ENCODE measurements at places on chromosomes 2 and 18.

DNA sequence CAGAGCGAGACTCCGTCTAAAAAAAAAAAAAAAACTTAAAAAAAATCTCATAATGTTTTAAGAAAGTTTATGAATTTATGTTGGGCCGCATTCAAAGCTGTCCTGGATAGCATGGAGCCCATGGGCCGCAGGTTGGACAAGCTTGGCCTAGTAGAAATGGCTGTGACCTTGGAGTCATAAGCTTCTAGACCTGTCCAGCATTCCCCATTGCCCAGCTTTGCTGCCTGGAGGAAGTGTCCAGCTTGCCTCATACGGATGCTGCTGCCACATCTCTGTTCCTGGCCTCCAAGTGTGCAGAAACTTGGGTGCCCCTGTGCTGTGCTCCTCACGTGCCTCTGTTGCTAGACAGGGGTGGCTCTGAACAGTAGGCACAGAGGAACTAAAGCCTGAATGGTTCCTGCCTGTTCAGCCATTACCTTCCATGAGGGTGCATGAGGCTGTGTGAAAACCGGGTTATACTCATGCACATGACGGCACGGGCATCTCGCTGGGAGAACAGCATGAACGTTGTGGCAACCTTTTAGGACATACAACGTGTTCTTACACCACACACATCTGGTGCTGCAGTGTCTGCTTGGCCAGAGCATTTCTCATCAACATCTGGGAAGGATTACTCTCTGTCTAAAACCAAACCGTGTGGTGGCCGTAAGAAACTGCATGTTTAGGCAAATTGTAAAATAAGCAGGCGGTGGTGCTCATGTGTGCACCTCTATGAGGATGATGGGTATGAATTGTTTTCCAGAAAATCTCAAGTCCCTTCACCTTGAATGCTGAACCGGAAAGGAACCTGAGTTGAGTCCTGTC is 38.2 kb downstream of the FHOD3 start:
- H3K27me3 ChIP-seq = no peaks in the 10 kb centered on the region
- no peaks in the 10 kb centered on the region for H3K4me1 ChIP-seq
- H3K36me3 ChIP-seq = no peaks in the 10 kb centered on the region

- no peak overlapping the region for H3K27ac ChIP-seq
- no peak for DNase-seq
- no peaks in the 10 kb centered on the region for H3K36me3 ChIP-seq
Observed at GRCh38 chr18:38520786-38521185, 955.2 kb upstream of the CELF4 start.

DNA sequence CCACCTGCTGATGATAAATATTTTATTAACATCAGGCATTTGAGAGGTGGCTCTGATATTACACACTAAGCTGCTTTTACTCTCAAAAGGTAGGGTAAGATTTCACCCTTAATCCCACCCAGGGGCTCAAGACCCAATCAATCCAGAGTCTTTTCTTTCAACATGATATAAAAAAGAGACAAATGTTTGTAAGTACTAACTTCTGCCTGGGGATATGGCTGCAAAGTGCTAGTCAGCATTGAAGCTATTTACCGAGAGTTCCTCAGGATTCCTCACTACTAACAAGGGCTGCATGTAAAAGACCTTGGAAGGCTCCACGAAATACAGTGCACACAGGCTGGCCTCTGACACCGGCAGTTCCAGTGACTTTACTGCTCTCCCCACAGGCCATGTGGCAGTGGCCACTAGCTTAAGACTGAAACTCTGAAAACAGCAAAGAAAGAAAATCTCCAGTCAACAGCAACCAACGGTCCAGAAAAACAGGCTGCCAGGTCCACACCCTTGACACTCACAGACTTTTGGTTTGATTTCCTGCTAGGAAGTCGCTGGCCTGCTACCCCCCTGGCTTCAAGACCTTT is 11.2 kb downstream of the MREG start:
- no peak overlapping the region for H3K27ac ChIP-seq
- DNase-seq = no peak
- H3K36me3 ChIP-seq = peaks cover 19% of the 10 kb centered on the region
- no peaks in the 10 kb centered on the region for H3K27me3 ChIP-seq

GRCh38 chr2:219499058-219499307 is 292 bp downstream of the GMPPA start:
- no peak for DNase-seq
- H3K27ac ChIP-seq = peak overlapping the region; percentile 64
- peaks cover 48% of the 10 kb centered on the region for H3K4me1 ChIP-seq
- H3K4me3 ChIP-seq = peak overlapping the region; percentile 95

DNA sequence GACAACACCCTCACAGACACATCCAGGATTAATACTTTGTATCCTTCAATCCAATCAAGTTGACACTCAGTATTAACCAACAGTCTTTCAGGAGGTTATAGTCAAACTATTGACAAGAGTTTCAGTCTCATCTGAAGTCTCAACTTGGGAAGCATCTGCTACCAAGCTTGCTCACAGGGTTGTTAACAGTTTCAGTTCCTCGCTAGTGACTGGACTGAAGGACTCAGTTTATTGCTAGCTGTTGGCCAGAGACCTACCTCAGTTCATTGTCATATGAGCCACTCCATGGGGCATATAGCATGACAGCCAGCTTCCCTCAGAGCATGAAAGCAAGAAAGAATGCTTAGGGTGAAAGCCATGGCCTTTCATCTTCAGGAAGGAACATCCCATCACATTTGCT is 228.6 kb downstream of the EPHA4 start:
- H3K4me3 ChIP-seq = no peak overlapping the region
- H3K27me3 ChIP-seq = peaks cover 7% of the 10 kb centered on the region
- no peaks in the 10 kb centered on the region for H3K4me1 ChIP-seq
- no peaks in the 10 kb centered on the region for H3K36me3 ChIP-seq
- no peak overlapping the region for H3K27ac ChIP-seq

- no peaks in the 10 kb centered on the region for H3K4me1 ChIP-seq
- DNase-seq = no peak
- no peaks in the 10 kb centered on the region for H3K27me3 ChIP-seq
- no peak overlapping the region for H3K4me3 ChIP-seq
- H3K27ac ChIP-seq = no peak overlapping the region
Observed at GRCh38 chr2:184157141-184157540, 441.2 kb upstream of the ZNF804A start.

DNA sequence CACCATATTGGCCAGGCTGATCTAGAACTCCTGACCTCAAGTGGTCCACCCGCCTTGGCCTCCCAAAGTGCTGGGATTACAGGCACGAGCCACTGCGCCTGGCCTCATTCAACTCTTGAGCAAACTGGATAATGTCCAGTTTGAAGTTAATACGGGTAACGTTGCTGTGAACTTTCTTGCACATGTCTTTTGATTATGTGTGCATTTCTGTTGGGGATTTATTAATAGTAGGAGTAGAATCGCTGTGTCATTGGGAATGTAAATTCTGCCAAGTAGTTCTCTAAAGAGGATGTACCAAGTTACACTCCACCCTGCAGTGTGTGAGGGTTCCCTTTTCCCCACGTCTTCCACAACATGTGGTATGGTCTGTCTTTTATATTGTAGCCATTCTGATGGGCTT is 6.2 kb downstream of the IMPA2 start:
- peaks cover 3% of the 10 kb centered on the region for H3K27me3 ChIP-seq
- no peak for DNase-seq
- no peaks in the 10 kb centered on the region for H3K36me3 ChIP-seq
- no peak overlapping the region for H3K4me3 ChIP-seq
- peaks cover 9% of the 10 kb centered on the region for H3K4me1 ChIP-seq

- no peaks in the 10 kb centered on the region for H3K27me3 ChIP-seq
- H3K27ac ChIP-seq = no peak overlapping the region
- no peaks in the 10 kb centered on the region for H3K4me1 ChIP-seq
- H3K36me3 ChIP-seq = no peaks in the 10 kb centered on the region
- no peak for DNase-seq
Observed at GRCh38 chr2:78928502-78928901, 97.0 kb upstream of the REG3G start.

GRCh38 chr2:20157193-20157891 is 67.6 kb downstream of the SDC1 start:
- no peaks in the 10 kb centered on the region for H3K4me1 ChIP-seq
- H3K4me3 ChIP-seq = no peak overlapping the region
- DNase-seq = no peak
- no peak overlapping the region for H3K27ac ChIP-seq

DNA sequence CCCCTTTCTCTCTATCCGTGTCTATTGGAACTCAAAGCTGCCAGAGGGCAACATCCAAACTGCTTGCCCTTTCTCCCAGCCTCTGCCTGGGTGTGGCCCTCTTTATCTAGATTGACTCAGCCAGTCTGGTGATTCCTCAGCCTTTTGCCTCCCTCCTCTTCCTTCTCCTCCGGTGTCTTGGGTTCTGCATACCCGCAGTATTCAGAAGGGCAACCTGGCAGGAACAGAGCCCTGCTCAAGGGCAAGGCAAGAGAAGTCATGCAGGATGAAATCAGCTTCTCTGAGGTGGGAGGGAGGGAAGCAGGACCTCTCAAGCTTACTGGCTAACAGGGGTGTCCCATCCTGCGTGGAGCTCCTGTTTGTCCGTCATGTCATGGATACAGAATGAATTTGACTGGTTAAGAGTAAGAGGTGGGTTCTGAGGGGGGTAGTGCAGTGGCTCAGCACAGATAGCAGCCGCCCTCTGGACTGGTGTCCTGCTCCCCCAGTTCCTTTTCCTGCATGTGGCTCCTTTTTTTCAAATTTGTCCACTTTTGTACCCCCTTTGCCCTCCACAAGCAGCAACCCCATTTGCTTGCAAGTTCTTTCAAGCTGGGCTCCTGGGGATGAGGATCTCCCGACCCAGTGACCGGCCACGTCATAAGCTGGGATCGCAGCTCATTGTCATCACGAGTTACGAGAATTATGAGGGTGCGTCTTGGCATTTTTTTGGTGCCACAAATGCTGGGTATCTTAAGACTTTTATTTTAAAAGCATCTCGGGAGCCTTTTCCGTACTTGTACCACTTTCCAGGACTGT is 154.1 kb downstream of the FHOD3 start:
- H3K27ac ChIP-seq = no peak overlapping the region
- no peaks in the 10 kb centered on the region for H3K36me3 ChIP-seq
- no peaks in the 10 kb centered on the region for H3K4me1 ChIP-seq
- H3K27me3 ChIP-seq = peaks cover 3% of the 10 kb centered on the region

- H3K36me3 ChIP-seq = no peaks in the 10 kb centered on the region
- H3K4me1 ChIP-seq = no peaks in the 10 kb centered on the region
- no peak overlapping the region for H3K27ac ChIP-seq
- no peak overlapping the region for H3K4me3 ChIP-seq
- no peaks in the 10 kb centered on the region for H3K27me3 ChIP-seq
Observed at GRCh38 chr18:65737471-65737955, 13.3 kb upstream of the CDH7 start.

DNA sequence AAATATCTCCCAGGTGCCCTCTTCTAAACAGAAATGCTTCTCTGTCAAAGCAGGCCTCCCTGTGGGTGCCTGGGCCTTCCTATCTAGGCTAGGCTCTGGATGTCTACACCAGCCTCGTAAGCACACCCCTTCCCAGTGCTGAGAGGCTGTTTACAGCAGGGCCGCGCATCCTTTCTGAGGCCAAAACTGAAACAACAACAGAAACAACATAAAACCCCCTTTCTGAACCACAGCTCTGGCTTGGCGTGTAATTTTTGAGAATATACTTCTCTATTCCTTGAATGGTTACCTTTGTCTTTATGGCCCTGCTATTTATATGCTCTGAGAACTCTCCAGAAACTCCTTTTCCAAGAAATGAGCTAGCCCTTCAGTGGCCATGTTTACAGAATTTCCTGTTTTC is 118.4 kb downstream of the BCL2L11 start:
- H3K4me3 ChIP-seq = no peak overlapping the region
- H3K27ac ChIP-seq = no peak overlapping the region
- H3K4me1 ChIP-seq = peaks cover 21% of the 10 kb centered on the region
- peaks cover 53% of the 10 kb centered on the region for H3K36me3 ChIP-seq

DNA sequence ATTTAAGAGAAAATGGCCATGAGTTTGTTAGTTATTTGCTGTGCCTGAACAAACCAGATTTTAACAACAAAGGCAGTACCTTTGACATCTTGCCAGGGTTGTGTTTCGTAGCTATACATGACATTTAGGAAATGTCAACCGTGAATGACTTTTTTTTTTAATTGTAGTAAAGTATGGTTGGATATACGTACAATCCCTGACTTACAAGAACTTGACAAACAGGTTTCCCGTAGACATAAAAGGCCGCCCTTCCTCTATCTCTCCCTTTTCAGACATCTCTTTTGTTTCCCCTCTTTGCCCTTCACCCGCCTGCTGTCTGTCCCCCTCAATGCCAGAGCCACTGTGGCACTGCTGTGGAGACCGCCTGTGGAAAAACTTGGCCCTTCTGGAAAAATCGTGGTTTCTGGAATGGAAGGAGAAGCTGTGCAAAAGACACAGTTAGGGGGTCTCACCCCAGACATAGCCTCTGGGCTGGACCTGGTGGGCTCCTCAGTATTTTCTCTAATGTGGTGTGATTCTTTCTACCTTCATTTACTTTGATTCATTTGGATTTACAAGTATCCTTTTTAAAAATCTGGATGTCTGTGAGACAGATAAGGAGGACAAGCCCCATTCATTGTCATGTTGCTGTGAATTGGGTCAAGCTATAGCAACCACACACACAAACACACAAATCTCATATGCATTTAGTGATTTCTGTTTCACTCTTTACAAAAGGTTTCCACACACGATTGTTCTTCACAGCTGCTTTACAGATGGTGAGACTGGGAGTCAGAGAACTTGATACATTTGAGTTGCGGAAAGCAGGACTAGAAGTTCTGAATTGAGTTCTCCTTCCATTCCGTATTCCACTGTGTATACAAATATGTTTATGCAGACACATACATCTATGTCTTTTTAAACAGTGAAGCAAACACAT is 48.6 kb downstream of the SPATS2L start:
- no peak overlapping the region for H3K4me3 ChIP-seq
- H3K27me3 ChIP-seq = no peaks in the 10 kb centered on the region
- H3K27ac ChIP-seq = no peak overlapping the region

DNA sequence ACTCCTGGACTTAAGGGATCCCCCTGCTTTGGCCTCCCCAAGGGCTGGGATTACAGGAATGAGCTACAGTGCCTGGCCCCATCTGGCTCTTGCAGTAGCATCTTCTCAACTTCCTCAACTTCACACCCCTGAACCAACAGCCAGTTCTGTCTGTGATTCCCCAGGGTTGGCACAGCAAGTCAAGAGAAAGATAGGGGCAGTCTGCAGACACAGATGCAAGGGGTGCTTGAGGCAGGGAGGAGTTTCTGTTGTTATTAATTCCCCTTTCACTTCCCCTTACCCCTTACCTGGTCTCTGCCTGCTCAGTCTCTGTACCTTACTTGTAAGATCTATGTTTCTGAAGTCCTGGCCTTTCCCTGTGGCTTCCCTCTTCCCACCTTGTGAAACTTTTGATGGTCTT is 54.1 kb upstream of the MEX3C start:
- H3K27me3 ChIP-seq = peaks cover 5% of the 10 kb centered on the region
- no peak overlapping the region for H3K27ac ChIP-seq
- DNase-seq = no peak
- H3K36me3 ChIP-seq = no peaks in the 10 kb centered on the region
- no peaks in the 10 kb centered on the region for H3K4me1 ChIP-seq

Measured in activated CD4-positive, alpha-beta memory T cell treated with anti-CD3 and anti-CD28 coated beads, Interleukin-2, amount 10 ng/mL, durations not matched to agents 7 days and 5 days (primary cell).